ENCODE measurements at places on chromosomes 4 and X. TPM values are rescaled to one million over a fixed set of nuclear protein-coding genes. Genes with fewer than 3 reads are reported as not detected.

GRCh38 chr4:128658214-128658631 is 151.3 kb upstream of the JADE1 start:
- DNase-seq = no peak

- DNase-seq = no peak
These were observed 39.8 kb upstream of the ASMTL start for GRCh38 chrX:1492421-1493012.

GRCh38 chr4:142671516-142671915 is 174.6 kb downstream of the INPP4B start:
- DNase-seq = no peak

DNA sequence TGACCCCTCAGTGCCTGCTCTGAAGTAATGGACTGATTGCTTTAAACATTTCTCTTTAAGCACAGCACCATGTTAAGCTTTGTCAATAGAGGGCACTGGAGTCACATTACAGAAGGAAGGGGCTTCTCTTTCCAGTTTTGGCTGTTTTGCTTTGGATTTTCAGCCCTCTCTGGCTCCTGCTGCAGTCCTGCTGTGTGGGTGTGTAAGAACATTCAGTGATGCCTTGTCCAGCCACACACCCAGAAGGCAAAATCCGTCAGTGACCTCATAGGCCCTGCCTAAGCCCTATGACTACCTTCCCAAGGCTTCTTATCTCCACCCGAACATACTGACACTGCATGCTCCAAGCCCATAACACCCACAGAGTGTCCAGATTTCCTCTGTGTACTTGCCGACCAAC is 215.3 kb upstream of the CTSO start:
- peak; percentile 58 for DNase-seq

DNA sequence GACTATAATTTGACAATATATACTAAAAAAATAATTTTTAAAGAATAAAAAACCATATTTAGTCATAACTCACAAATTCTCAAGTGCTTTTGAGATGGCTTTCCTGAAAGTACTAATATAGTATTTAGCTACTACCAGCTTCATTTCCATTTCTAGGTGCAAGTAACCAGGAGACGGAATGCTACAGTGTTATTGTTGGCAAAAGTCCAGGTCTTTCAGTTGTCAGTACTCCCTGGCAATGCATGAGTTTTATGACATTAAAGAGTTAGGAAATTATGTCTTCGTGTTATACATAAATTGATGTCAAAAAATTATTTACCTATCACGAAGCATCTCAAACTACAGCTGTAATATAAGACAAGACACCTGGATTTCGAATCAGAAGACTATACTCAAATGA is 45.0 kb downstream of the TMEM47 start:
- no peak for DNase-seq

- no peak for DNase-seq
These were observed 127.4 kb upstream of the TRIM2 start for GRCh38 chr4:153076861-153077260.

DNA sequence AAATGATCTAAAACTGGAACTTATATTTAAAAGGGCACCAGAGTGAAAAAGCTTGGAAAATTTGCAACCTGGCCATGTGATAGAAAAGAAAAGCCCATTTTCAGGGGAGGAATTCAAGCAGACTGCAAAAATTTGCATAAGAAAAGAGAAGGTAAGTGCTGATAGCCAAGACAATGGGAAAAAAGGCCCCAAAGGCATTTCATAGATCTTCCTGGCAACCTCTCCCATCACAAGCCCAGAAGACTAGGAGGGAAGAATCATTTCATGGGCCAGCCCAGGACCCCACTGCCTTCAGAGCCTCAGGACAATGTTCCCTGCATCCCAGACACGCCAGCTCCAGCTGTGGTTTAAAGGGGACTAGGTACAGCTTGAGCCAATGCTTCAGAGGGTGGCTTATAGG is 887.3 kb upstream of the DIAPH2 start:
- no peak for DNase-seq

The INTU gene
- 16.1 TPM for total RNA-seq

The SMIM10L2A gene
- total RNA-seq = 2.8 TPM

The POU4F2 gene
- not detected for total RNA-seq

All from uterus (tissue), 4 donors.